Hematopoietic multipotent progenitor cell treated with erythropoietin and hydrocortisone succinate and interleukin-3 and kit ligand, for 4 days (in vitro differentiated cells): ENCODE measurements at places on chromosomes 3 and 15.

- DNase-seq: peak; percentile 39
Observed at GRCh38 chr3:66803721-66804695, 194.1 kb upstream of the KBTBD8 start.

DNA sequence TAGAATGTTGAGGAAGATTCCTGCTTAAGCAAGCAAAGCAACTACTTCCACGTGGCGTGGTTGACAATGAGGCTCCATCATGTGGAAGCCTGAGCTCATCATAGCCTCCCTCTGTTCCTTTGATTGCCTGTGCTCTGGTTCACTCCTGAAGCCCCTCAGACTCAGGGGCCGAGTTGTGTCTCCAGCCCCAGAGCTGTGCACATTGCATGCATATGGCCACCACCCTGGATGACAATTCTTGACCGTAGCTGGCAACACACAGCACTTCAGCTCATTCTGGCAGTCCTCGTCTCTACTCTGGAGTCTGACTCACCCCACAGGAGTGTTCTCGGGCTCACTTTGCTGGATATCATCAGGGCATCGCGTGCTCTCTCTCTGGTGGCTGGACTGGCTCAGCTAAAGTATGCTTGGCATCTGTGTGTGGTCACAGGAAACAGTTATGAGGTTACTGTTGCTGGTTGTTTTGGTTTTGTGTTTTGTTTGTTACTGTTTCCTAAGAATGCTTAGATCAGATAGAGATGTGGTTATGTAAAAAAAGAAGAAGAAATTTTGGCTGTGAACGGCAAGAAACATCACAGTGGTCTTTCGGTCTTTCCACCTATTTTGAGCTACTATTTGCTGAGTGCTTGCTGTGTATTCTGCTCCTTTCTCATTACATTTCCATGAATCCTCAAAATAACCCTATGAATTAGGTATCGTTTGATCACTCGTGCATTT is 41.6 kb upstream of the MRPS22 start:
- peak; percentile 82 for DNase-seq

DNA sequence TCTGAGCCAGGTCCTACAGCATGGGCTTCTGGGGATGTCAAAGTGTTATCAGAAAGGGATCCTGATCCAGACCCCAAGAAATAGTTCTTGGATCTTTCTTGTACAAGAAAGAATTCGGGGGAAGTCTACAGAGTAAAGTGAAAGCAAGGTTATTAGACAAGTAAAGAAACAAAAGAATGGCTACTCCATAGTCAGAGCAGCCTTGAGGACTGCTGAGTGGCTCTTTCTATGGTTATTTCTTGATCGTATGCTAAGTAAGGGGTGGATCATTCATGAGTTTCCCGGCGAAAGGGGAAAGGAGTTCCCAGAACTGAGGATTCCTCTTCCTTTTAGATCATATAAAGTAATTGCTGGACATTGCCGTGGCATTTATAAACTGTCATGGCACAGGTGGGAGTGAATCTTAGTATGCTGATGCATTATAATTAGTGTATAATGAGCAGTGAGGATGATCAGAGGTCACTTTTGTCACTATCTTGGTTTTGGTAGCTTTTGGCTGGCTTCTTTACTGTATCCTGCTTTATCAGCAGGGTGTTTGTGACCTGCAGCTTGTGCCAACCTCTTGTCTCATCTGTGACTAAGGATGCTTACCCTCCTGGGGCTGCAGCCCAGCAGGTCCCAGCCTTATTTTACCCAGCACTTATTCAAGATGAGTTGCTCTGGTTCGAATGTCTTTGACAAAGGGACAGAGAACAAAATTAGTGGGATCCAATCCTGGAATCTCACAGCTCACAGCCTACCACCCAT is 41.0 kb downstream of the CRYGS start:
- no peak for DNase-seq

GRCh38 chr3:62630664-62631063 is 244.6 kb downstream of the CADPS start:
- no peak for DNase-seq

GRCh38 chr3:39727415-39727814 is 82.0 kb upstream of the MYRIP start:
- peak; percentile 37 for DNase-seq

DNA sequence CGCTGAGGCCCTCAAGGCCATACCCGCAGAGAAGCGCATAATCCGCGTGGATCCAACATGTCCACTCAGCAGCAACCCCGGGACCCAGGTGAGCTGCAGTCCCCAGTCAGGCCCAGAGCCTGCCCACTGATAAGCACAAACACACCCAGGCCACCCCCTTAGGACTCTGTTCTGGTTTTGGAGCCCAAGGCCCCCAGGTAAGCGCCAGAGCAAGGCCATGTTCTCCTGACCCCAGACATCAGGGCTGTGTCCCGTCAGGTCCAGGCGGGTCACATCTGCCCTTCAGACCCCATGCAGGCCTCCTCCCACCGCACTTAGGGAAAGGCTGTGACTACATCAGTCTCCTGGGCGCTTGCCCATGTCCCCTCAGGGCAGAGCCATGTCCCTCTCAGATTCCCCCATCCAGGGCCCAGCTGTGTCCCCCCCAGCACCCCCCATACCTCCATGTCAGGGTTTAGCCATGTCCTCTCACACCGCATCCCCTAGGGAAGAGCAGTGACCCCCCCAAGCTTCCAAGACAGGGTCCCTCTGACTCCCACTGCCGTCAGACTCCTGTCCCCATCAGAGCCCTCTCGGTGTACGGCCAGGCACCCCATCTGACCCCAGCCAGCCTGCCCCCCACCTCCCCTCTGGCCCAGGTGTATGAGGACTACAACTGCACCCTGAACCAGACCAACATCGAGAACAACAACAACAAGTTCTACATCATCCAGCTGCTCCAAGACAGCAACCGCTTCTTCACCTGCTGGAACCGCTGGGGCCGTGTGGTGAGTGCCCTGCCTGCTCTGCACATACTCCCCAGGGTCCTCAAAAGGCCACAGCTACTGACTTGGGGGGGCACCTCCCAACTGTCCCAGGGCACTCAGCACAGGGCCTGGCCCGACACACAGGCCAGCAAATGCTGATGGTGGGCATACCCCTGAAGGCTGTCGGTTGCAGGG is 1.6 kb downstream of the PARP3 start:
- DNase-seq: no peak

GRCh38 chr15:73906346-73907034 is 19.8 kb upstream of the LOXL1 start:
- no peak for DNase-seq

GRCh38 chr3:34292605-34293300 is 494.3 kb downstream of the PDCD6IP start:
- no peak for DNase-seq

DNA sequence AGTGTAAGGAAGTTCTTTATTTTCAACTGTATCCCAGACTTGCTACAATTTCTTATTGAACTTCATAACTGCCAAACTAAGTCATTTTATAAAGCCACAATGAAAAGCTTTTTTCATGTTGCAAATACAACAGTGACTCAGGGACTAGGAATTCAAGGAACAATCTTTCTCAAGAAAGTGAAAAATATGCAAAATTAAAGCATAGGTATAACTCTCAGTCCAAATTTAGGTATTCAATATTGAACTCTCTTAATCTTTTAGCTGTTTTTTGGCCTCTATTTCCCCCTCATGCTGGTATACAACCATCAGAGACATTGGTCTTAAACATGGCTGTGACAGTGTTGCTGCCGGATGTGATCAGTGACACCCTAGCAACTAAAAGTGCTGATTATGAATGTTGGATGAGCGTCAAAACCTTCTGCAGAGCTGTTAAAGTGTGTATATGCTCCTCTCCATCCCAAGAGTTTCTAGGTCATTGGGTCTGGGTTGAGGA is 476.9 kb downstream of the ZNF385D start:
- no peak for DNase-seq

GRCh38 chr15:85837011-85837433 is 42.3 kb upstream of the KLHL25 start:
- peak; percentile 29 for DNase-seq

- DNase-seq: no peak
Observed at GRCh38 chr15:56187665-56188064, 56.0 kb downstream of the RFX7 start.

GRCh38 chr3:148208975-148209374 is 488.7 kb upstream of the AGTR1 start:
- DNase-seq: no peak

DNA sequence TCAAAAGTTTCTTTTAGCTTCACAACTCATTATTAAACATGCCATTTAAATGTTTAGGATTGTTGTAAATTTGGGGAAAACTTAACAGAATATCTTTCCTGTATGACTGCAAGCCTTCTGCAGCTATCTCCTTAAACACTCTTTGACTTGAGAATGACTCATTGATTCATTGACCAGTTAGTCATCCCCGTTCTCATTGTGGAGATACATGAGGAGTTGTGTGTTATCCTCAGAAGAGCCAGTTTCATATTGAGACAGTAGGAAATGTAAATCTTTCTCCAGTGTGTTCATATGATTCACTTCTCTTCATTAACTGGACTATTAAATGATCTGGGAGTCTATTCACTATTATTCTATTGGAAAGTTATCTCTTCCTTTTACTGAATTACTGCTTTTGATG is 83.0 kb downstream of the CRYGS start:
- DNase-seq: peak; percentile 16

GRCh38 chr3:22176911-22177310 is 425.9 kb upstream of the ZNF385D start:
- DNase-seq: no peak

GRCh38 chr15:97547381-97547780 is 413.1 kb upstream of the ARRDC4 start:
- no peak for DNase-seq

- no peak for DNase-seq
Observed at GRCh38 chr15:36622836-36623235, 43.4 kb downstream of the CDIN1 start.

DNA sequence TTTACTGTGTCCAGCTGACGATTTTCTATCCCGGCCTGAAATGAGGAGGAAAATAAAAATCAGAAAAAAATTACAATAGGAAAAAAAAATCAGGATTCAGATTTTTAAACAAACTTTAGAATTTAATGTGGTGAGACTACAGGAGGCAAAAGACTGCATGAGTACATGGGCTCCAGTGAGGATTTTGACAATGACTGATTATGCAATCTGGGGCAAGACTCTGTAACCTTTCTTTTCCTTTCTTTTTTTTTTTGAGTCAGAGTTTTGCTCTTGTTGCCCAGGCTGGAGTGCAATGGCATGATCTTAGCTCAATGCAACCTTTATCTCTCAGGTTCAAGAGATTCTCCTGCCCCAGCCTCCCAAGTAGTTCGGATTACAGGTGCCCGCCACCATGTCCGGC is 29.9 kb downstream of the SPG11 start:
- peak; percentile 14 for DNase-seq

GRCh38 chr3:115652738-115653137 is 29.4 kb downstream of the GAP43 start:
- peak; percentile 39 for DNase-seq

GRCh38 chr15:44545913-44546802 is 9.2 kb downstream of the EIF3J start:
- peak; percentile 52 for DNase-seq

DNA sequence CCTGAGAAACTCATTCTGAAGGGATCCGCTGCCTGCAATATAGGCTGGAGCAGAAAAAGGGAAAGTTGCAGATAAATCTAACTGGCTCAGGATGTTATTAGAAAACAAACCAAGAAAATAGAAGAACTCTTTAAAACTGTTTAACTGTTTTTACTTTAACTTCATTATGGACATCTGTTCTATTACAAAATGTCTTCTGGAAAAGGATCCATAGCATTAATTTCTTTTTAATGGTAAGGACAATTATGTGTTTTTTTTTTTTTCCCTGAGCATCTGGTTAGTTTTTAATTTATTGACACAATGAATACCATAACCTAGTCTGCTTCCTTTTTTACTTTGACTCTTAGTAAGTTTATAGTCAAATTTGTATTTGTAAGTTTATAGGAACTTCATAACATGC is 239.5 kb downstream of the NAALADL2 start:
- no peak for DNase-seq

- DNase-seq: no peak
Observed at GRCh38 chr3:187648177-187648576, 22.0 kb downstream of the SST start.
